ENCODE measurements at places on chromosomes 2 and 18.

DNA sequence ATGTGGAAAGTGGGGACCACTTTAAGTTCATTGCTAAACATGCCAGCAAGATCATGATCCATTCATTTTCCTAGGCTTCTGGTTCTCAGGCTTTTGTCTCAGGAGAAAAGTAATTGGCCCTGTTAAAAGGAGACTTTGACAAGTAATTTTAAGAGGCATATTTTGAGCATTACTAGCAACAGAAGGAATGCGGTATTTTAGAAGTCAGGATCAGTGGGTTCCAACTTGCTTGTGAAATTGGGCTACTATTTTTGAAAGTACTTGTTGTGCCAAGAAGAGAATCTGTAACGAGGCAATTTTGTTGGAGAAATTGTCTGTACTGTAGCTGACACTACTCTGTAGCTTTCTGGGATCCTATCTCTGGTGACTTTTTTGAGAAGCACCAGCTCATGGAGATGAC is 59.4 kb downstream of the CERS6 start:
- DNase-seq: no peak

DNA sequence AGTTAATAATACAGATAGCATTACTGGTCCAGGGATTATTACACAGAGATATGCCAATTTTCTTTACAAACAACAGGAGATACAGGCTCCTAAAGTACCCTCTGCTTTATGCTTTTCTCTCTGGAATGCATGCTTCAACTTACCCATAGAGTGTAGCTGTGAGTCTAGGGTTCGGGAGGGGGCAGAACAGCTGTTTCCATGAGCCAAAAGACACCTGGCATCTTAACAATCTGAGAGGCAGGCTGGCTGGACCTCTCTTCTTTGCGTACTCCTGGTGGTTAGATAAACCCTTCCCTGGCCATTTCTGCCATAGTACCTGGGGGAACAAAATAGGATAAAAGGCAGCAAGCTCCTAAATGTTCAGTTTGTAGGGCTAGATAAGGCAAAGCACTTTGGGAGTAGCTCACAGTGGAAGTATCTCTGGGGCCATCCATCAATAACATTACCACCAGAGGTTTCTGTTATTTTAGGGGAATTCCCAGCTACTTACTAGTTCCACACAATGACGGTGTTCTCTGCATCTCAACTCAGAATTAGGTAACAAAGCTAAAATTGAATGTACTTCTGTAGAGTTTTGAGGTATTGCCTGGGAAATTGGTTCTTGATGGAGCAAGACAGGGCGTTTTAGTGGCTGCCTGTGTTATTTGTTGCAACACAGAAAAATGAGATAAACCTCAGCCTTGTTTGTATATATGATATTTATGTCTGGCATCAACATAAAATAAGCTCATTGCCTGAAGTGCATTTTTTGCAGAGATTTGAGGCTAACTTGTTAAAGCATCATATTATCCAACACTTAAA is 6.2 kb upstream of the CCDC85A start:
- no peak for DNase-seq

- DNase-seq: no peak
Measured at GRCh38 chr2:199458009-199458805, 468 bp upstream of the SATB2 start.

- DNase-seq: no peak
Measured at GRCh38 chr2:60351321-60351720, 202.1 kb downstream of the BCL11A start.

DNA sequence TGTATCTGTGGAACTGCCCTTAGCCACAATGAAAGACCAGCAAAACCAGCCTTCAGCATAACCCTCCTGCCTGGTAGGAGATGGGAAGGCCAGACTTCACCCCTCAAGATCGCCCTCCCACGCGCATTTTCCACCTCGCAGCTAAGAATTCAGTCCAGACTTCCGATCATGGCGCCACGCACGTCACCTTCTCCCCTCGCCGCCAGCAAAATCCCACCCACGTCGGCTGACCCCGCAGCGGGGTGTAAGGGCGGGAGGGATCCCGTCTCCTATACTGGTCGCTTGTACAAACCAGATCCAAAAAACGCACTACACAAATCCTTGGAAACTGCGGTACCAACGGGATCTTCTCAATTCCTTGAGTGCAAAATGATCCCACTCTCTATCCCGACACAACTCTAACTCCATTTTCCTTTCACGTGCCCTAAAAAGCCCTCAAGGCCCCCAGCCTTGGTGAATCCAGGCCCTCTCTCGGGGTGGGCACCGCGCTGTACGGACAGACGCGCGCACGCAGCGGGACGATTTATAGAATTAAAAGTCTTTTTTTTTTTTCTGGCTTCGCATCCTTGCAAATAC is 1.0 kb upstream of the BMPR2 start:
- peak; percentile 45 for DNase-seq

GRCh38 chr2:171319164-171319810 is 114.5 kb downstream of the METTL8 start:
- peak; percentile 49 for DNase-seq

DNA sequence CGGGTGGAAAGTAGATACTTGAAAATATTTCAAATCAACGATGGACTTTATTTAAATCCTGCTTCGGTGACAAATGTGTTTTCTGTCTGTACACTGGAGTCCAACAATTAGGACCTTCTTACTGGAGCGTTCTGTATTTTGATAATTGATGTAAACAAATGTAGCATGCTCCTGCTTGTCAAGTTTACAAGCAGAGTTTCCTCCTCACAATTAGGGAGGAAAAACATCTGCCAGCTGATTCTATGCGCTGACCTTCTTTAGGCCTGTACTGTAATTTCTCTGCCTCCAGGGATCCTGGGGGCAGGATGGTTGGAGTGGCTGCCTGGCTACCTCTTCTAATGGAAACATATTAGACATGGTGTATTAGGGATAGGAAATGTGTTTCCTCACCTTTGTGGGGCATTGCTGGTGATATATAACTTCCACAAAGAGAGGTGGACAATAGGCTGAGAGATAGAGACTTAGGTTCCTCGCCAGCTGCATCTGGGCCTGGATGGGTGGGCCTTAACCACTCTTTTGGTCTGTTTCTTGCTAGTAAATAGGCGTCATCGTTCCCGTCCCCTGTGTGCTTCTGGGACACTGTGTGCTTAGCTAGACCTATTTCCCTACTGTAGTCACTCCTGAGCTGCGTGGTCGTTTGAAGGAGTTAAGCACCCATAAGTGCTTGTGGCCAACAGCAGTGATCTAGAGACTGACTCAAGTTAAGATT is 19.3 kb downstream of the GATA6 start:
- DNase-seq: no peak

DNA sequence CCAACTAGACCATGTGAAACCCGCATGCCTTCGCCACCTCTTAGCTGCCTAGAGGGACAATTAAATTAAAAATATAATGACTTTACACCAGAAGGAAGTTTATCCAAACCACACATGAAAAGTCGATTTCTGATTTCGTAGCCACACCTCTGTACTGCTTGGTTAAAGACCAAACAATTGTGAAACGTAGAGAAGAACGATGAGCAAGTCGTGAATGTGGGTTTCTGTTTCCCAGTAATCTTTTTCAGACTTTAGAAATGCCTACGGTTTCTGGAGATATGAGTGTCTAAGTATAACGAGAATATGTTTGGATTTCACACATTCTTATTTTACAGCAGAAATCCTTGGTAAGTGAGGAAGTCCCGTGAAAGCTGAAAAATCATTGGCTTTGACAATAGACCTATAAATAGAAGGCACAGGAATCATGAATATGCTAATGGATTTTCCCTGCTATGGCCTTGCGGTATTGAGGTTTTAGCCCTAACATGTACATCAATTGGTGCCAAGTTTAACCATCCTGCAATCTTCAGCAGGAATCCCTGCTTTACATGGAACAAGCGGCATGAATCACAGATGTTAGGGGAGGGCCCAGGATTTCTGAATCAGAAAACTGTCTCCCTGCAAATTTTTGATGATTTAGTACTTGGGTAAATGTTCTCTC is 105.6 kb downstream of the TTC32 start:
- no peak for DNase-seq

DNA sequence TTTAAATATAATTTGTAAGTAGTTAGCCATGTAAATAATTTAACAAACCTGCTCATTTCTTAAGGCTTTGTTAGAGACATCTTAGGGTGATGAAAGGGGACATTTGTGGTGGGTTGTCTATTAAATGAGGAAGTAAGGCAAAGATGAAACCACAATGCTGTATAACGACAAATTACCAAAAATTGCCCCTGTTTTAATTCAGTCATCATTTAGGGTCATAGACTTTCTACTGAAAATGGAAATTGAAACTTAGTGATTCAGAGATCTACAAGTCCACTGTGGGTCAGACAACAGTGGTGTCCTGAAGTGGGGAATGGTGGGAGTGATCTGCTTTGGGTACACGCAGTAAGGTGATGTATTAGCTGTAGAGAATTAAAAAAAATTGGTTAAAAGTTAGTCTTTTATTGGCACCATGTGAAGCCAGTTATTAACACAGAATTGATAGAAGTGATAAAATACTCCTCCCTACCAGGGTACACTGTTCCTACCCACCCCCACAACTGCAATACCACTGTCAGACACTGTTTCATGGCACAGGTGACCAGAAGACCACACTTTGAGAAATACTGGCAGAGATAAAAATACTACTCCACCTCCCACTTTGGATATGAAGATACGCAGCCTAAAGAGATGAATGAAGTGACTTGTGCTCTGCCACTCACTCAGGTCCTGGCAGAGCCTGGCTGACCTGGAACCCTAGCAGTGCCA is 13.4 kb downstream of the CERS6 start:
- DNase-seq: no peak

GRCh38 chr2:118417406-118418120 is 329.3 kb downstream of the INSIG2 start:
- DNase-seq: no peak

DNA sequence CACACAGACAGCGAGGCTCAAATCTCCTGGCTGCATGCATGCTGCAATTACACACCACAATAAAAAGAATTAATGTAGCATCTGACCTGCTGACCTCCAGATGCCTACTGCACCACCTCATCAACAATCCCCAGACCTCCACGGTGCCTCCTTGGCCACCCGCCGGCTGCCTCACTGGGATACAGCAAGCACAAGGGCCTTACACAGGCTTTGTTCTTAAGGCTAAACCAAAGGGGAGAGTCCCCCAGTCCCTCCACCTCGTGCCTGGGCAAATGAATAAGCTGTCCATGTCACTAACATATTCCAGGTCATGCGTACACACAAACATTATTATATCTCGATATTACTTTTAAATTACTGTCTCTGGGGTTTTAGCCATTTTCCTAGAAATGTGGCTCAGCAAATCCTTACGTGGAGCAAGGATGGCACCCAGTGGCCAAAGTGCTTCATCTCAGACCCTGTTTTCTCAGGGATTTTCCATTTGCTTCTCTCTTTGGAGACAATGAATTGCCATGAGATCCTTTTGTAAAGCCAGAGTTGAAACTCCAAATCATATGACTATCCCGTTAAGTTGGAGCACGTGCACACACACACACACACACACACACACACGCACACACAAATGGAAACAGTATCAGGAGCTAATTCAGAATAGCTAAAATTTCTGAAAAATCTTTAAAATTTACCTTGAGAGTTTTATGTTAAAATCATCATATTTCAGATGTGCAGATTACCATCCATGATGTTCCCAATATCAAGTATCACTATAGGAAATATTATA is 313.8 kb downstream of the PDE11A start:
- DNase-seq: no peak

GRCh38 chr2:240893363-240893844 is 2.6 kb downstream of the MAB21L4 start:
- DNase-seq: no peak

GRCh38 chr2:45606796-45607195 is 4.3 kb downstream of the SRBD1 start:
- no peak for DNase-seq

GRCh38 chr2:132267105-132267497 is 105.3 kb upstream of the ANKRD30BL start:
- no peak for DNase-seq

- DNase-seq: no peak
Measured at GRCh38 chr2:164840930-164841718, 499 bp downstream of the COBLL1 start.

- DNase-seq: no peak
Measured at GRCh38 chr2:15155959-15156574, 405.1 kb downstream of the NBAS start.

GRCh38 chr2:21759819-21760218 is 636.1 kb downstream of the TDRD15 start:
- no peak for DNase-seq

All from CD4-positive, alpha-beta T cell treated with Interleukin-6 for 4 hours (primary cell).